ENCODE measurements at places on chromosomes 11 and 22. TPM values are rescaled to one million over a fixed set of nuclear protein-coding genes. Genes with fewer than 3 reads are reported as not detected.

Gene SLC35C1
- 127 TPM for total RNA-seq

- DNase-seq, result no peak
These were observed 65.8 kb upstream of the SEPTIN5 start for GRCh38 chr22:19648419-19648929.

Gene UPK3A
- not detected for total RNA-seq

Gene NPTXR
- 0.18 TPM for total RNA-seq

GRCh38 chr11:102280245-102280833 is 36.9 kb upstream of the BIRC3 start:
- DNase-seq, result no peak

GRCh38 chr11:62601122-62601371 is 618 bp downstream of the MTA2 start:
- peak; percentile 75 for DNase-seq

Gene C11orf65
- total RNA-seq, result 0.18 TPM

Gene OR4D5
- not detected for total RNA-seq

Gene BRSK2
- not detected for total RNA-seq

Gene OVOL1
- total RNA-seq, result not detected

Gene ARHGAP20
- total RNA-seq, result 0.68 TPM

Gene CSRP3
- total RNA-seq, result 0.22 TPM
